ENCODE measurements at places on chromosomes 11 and 22.

- DNase-seq, result no peak
Measured at GRCh38 chr11:116513894-116514293, 258.9 kb downstream of the BUD13 start.

- DNase-seq, result no peak
Measured at GRCh38 chr11:78131956-78132355, 7.5 kb downstream of the ALG8 start.

DNA sequence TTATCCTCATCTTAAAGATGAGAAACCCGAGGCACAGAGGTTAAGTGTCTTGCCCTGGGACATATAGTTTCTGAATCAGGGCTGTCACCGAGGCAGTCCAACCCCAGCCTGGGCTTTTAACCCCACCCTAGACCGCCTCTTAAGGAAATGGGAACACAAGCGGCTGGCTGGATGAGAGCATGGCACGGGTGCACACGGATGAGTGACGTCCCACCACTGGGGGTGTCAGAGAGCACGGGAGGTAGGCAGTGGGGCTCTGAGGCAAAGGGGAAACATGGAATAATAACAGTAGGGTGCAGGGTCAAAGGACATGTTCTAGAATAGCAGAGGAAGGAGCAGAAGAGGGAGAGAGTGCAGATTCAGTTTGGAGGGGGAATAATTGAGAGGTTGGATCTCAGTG lies 22.3 kb downstream of the PPFIBP2 start:
- DNase-seq, result no peak

DNA sequence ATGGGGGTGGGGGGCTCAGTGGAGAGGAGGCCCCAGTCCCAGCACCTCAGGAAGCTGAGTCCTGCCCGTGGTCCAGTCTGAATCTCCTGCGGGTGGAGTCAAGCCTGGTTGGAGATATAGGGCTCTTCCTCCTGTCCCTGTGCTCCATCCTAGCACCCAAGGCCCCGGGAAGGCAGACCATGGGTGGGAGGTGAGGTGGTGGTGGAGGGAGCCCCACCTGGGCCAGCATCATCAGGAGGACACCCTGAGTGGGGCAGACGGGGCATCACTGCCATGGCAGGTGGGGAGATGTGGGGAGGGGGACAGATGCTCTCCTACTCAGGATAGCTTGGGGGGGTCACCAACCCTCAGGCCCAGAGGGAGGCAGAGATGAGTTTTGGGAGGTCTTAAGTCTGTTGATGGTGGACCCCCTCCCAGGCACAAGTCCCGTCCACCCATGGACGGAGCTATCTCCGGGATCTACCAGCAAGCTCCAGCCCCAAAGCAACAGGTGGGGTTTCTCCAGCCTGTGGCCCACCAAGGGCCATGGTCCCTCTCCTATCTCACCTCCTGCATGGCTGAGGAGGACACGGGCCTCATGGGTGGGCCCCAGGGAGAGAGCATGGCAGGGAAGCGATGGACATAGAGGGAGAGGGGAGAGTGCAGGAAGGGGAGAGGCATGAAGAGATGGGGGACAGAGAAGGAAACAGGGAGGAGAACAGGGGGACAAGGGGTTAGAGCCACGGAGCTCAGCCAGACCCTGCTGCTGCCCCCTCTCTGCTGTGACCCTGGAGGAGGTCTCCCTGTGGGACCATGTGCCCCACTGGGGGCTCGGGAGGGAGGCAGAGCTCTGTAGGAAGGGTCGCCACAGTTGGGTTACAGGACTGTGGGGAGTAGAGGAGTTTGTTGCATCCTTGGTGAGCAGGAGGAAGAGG lies 1.3 kb downstream of the MRGPRE start:
- no peak for DNase-seq

DNA sequence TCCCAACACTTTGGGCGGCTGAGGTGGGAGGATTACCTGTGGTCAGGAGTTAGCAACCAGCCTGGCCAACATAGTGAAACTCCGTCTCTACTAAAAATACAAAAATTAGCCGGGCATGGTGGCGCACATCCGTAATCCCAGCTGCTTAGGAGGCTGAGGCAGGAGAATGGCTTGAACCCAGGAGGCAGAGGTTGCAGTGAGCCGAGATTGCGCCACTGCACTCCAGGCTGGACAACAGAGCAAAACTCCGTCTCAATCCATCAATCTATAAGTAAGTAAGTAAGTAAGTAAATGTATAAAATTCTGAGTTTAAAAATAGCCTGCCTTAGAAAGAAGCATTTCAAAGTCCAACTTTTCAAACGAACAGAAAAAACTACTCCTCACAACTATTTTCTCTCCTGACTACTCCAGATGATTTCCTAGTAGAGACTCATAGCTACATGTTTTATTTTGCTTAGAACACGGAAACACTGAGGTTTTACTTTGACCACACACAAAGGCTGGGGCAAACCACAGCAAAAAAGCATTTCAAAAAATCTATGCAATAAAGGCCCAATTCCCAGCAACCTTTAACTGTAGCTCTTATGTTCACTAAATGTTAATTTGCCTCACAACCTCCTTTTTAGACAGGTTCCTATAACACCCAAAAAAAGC lies 16.3 kb downstream of the SPTY2D1 start:
- no peak for DNase-seq

DNA sequence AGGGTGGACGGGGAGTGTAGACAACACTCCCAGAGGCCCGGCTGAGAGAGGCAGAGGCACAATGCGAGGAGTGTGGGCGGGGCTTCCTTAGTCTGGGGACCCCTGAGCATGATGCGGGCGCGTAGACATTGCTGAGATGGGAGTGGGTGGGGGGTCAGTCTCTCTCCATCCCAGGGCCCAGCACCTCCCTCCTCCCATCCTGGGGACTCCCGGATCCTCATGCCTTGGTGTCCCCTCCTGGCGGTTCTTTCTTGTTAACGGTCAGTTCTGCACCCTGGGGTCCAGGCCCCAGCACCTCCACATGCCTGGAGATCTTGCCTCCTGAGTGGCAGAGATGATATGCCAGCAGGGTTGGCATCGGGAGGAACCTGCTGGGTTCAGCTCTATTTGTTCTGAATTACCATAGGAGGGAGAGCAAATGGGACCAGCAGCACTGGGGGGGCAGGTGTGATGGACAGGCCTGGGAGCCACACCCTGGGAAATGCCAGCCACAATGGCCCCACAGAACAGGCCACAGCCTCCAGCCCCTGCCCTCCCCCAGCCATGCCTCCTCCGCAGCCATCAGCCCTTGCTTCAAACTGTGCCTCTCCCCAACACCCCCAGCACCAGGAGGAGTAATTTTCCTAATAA lies 55.7 kb downstream of the RTL6 start:
- DNase-seq, result no peak

DNA sequence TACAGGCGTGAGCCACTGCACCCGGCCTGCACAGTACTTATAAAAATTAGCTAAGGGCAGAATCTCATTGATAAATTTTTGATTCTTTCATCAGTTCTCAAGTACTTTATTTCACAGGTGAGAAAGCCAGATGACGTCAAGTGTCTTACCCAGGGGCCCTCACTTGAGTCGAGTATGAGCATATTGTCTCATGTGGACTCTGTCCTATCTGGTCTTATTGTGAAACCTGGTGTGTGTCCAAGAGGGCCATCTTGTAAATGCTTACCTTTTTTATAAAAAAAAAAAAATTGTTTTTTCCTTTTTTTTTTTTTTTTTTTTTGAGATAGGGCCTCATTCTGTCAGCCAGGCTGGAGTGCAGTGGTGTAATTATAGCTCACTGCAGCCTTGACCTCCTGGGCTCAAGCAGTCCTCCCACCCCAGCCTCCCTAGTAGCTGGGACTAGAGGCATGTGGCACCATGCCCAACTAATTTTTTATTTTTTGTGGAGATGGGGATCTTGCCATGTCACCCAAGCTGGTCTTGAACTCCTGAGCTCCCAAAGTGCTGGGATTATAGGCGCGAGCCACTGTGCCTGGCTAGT lies 6.0 kb downstream of the ACO2 start:
- no peak for DNase-seq

- no peak for DNase-seq
Measured at GRCh38 chr11:18264677-18265555, 1.1 kb upstream of the SAA1 start.

GRCh38 chr22:22593964-22594656 lies 35.0 kb upstream of the PRAME start:
- DNase-seq, result no peak

DNA sequence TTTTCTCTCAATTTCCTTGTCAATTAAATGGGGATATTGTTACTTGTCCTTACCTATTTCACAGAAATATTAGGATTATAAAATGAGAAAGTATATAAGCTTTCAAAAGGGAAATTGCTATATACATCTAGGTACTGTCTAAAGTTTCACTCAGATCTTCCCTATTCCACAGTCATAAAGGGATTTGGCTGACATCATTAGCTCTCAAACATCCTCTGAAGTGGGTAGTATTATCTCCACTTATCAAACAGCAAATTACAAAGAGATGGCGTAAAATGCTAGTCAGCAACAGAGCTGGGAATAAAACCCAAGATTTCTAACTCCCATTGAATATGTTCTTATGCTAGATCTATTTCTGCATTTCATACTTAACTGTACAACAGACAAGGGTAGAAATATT lies 50.9 kb downstream of the SLC25A17 start:
- no peak for DNase-seq

DNA sequence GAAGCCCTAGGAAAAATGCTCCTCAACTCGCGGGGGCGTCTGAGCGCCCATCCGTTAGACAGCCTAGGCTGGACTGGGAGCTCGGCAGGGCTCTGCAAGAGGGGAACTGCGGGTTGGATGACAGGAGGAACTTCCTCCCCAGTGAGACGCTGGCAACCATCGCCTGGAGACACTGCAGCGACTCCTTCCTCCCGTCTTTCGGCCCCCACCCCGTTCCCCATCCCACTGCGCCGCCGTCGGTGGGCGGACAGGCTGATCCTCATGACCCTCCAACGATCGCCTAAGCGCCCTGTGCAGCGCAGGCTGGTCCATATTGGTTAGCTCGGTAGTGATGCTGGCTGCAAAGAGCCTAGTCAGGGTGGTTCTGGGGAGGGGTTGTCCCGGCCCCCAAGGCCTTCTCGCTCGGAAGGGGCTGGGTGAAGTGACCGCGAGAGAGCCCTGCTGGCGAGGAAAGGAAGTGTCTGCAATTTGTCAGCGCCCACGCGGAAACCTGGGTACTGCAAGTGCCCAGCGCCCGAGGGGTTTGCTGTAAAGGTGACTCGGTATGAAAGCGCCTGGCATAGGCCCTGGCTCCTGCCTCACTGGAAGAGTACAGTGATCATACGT lies 638 bp downstream of the NRGN start:
- no peak for DNase-seq

- DNase-seq, result no peak
Measured at GRCh38 chr11:20002312-20003216, 157.7 kb downstream of the DBX1 start.

DNA sequence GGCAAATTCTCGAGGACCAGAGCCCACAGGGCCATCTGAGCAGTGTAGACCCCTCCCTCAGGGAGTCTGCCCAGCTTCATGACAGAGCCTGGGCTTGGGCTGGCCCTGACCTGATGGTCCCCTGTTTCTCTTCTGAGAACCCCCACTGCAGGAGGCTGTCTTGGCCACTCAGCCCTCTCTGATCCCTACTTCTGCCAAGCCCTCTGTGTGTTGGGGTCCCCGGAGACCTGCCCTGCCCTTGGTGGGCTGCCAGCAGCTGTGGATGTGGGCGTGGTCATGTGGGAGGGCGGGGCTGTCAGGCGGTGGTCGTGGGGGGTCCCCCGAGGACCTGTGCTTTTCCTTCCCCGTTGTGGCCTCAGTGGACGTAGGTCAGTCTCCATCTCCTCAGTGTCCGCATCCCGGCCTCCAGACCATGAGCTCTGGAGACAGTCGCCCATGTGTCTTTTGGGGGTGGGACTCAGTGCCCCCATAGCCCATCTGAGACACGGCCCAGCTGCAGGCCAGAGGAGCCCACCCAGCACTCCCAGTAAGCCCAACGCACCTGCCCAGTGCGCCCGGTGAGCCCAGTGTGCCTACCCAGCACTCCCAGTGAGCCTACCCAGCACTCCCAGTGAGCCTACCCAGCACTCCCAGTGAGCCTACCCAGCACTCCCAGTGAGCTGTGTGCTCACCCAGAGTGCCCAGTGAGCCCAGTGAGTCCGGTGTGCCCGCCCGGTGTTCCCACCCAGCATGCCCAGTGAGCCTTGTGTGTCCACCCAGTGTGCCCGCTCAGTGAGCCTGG lies 409.2 kb downstream of the TBC1D22A start:
- no peak for DNase-seq

- no peak for DNase-seq
Measured at GRCh38 chr11:134230339-134230738, 5.9 kb downstream of the VPS26B start.

GRCh38 chr11:34495239-34495723 lies 18.3 kb downstream of the ELF5 start:
- DNase-seq, result no peak

DNA sequence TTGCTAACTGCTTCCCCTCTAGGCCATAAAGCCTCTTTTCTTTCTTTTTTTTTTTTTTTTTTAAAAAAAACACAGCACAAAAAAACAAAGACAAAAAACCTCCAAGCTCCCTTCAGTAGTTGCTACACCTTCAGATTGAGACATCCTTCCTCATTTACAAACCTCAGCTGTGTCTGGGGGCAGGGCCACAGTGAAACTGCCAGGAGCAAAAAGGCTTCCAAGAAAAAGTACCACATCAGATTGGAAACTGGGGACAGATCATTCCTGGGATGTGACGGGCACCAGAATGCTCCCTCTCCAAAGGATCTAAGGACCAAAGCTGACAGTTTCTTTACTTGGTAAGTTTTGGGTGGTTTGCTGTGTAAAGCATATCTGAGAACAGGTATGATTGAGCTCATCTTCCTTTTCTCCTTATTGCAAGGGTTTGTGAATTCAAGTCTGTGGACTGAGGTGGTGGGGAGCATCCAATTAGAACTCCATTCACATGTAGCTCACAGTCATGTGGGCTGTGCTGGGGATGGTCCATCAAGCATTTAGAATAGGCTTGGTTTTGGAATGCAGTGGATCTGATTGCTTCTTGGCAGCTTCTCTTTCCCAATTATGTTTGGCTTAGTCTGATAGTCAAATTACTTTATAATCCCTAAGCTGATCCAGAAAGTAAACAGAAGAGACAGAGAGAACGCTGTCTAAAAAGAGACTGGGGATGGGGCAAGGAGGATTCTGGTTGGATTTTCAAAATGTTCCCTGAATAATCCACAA lies 705 bp downstream of the BBOX1 start:
- no peak for DNase-seq

GRCh38 chr11:123301696-123302400 lies 106.8 kb upstream of the CLMP start:
- peak; percentile 36 for DNase-seq

DNA sequence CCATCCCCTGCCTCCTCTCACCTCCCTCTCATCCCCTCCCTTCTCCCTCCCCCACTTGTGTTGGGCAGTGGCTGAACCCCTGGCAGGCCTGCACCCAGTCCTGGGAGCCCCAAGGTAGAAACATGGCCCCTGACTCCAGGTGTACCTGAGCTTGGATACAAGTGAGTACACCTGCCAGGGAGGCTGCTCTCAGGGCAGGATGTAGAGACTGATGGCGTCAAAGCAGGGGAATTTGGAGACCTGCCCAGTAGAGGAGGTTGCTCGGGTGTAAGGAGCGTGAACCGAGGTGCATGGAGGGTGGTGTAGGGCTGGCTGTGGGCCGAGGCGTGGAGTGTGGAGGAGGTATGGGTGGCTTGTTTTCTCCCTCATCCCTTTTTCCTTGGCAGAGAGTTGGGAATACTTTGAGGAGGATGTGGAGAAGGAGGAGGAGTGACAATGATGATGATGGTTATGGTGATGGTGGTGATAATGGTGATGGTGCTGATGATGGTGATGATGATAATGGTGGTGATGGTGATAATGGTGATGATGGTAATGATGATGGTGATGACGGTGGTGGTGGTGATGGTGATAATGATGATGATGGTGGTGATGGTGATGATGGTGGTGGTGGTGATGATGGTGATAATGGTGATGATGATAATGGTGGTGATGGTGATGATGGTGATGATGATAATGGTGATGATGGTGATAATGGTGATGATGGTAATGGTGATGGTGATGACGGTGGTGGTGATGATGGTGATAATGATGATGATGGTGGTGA lies 12.3 kb downstream of the MRGPRG start:
- DNase-seq, result no peak

All from stimulated activated CD4-positive, alpha-beta T cell treated with anti-CD3 and anti-CD28 coated beads, TNF-alpha, amount 100 ng/mL, for 4 hours (primary cell).